Ascending aorta (tissue), 2 donors: ENCODE measurements at places on chromosomes 5 and 9.

DNA sequence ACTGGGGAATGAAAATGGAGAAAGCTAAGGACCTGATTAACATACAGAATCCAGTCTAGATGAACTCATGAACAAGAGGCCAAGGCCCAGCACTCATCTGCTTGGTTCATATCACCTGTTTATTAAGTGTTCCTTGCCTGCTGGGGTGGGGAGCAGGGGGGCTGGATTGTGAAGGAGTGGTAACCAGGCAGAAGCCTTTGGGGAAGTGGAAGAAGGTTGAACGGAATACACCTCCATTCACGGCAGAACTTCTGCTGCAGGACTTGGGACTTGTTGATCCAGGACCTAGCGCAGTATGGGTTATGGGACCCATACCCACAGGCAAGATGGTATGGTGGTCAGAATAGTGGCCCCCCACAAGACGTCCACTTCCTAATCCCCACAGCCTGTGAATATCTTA is 8.8 kb upstream of the SEPTIN8 start:
- peak overlapping the region; percentile 4 for H3K27ac ChIP-seq
- H3K4me1 ChIP-seq = peaks cover 5% of the 10 kb centered on the region
- no peak overlapping the region for H3K4me3 ChIP-seq
- H3K36me3 ChIP-seq = no peaks in the 10 kb centered on the region

GRCh38 chr5:81696418-81697397 is 54.2 kb downstream of the SSBP2 start:
- no peaks in the 10 kb centered on the region for H3K27me3 ChIP-seq
- no peak for DNase-seq
- H3K4me1 ChIP-seq = no peaks in the 10 kb centered on the region
- no peak overlapping the region for H3K27ac ChIP-seq
- H3K36me3 ChIP-seq = peaks cover 3% of the 10 kb centered on the region

GRCh38 chr5:143413958-143414669 is 10.6 kb upstream of the NR3C1 start:
- no peak overlapping the region for H3K27ac ChIP-seq
- DNase-seq = no peak
- H3K36me3 ChIP-seq = no peaks in the 10 kb centered on the region
- H3K4me3 ChIP-seq = no peak overlapping the region
- no peaks in the 10 kb centered on the region for H3K4me1 ChIP-seq

- no peaks in the 10 kb centered on the region for H3K27me3 ChIP-seq
- no peak overlapping the region for H3K4me3 ChIP-seq
Observed at GRCh38 chr9:134040176-134040565, 14.9 kb downstream of the BRD3OS start.

- no peaks in the 10 kb centered on the region for H3K36me3 ChIP-seq
- H3K4me3 ChIP-seq = no peak overlapping the region
- DNase-seq = no peak
- H3K4me1 ChIP-seq = no peaks in the 10 kb centered on the region
Observed at GRCh38 chr9:83267741-83268140, 204.8 kb upstream of the RASEF start.

- DNase-seq = no peak
- no peaks in the 10 kb centered on the region for H3K27me3 ChIP-seq
- no peaks in the 10 kb centered on the region for H3K36me3 ChIP-seq
- no peak overlapping the region for H3K4me3 ChIP-seq
Observed at GRCh38 chr9:32939576-32939975, 61.9 kb downstream of the APTX start.

DNA sequence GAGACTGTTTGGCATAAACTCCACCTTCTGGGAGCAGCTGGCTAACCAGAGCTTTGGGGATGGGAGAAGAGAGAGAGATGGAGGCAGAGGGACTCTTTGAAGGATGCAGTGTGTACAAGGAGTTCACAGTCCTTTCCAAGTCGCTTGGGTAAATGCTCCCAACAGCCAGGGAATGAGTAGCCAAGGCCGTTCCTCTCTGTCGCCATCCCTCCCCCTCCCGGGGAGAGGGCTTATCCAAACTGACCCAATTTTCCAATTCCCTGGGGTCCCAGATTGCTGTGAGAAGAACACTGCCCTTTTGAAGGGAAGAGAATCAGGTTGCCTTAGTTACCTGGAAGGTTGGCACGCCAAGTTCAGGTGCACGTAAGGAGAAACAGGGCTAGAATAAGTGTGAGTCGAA is 7.9 kb downstream of the WWC1 start:
- no peak for DNase-seq
- no peak overlapping the region for H3K27ac ChIP-seq
- no peaks in the 10 kb centered on the region for H3K27me3 ChIP-seq
- no peaks in the 10 kb centered on the region for H3K36me3 ChIP-seq
